ENCODE measurements at places on chromosomes 4 and X.

- no peak for DNase-seq
Observed at GRCh38 chr4:84497504-84498202, 1.4 kb downstream of the NKX6-1 start.

GRCh38 chr4:53508446-53508845, 82.8 kb downstream of the LNX1 start:
- no peak for DNase-seq

DNA sequence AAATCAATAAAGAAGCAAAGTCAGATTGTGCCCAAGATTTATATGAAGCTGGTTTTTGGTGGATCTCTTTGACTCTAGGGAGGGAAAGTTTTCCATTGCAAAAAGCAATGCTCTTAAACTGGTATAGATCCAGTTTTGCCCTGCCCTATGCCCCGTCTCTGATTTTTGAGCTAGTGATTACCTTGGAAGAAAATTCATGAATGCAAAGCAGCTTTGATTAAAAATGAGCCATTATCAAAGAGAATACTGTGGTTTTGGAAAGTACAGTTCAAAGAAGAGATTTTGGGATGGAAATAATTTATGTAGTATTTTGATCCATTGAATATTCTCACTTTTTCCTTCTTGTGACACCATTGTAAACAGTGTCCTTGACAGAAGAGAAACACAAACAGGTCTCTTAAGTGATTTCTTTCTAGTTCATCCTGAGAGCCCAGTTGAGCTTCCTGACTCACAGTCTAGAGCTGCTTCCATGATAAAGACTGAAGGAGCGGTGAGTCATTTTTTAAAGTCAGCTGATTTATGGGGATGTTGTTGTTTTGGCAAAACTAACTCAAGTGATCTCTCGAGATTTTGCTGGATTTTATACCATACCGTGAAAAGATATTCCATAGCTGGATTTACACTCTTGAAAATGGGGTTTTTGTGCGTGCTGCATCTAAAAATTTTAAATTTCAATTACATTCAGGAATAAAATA, 76.7 kb downstream of the AFF1 start:
- DNase-seq = no peak

DNA sequence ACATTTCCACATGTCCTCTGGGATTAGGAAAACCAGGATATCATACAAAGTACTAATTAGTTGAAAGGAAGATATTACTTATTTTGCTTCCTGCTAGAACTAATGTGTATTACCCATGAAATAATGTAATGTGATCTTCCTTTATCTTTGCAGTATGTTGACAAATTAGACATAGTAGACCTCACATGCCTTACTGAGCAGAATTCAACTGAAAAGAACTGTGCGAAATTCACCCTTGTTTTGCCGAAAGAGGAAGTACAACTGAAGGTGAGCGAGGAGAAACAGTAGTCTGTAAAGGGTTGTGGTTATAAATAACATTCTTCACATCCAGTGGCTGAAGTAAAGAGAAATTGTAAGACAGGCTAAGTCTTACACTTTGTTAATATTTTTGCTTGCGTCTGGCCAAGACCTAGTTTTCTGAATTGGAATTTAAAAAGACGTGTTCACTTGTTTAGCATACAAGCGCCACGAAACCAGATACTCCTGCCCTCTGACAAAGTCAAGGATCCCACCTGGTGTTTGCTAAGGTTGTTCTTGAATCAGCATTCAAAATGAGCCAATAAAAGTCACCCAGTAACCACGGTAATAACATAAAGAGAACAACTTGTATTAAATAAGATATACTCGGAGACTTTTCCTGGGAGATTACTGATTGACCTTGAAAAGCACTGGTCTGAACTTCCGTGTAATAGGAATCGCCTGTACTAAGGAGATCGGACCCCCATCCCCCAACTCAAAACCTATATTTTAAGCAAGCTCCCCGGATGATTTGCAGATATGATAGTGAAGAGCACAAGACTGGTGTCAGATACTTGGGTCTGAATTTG, 16.9 kb downstream of the STAP1 start:
- DNase-seq = no peak

GRCh38 chr4:108143515-108143914, 25.2 kb downstream of the LEF1 start:
- no peak for DNase-seq

DNA sequence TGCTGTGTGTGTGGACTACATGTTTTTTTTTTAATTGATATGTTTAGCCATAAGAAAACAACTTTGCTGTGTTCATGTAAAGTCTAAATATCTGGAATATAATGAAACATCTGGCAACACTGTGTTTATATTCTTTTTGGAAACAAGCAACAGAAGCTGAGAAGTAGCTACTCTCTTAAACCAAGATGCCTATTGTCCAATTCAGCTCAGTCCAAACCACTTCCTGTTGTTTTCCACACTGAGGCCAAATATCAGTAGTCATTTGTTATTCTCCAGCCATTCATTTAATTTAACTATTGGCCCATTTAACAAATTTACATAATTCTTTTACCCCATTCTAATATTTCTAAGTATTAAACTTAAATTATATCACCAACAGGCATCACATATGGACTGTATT, 903.0 kb upstream of the SLIT2 start:
- DNase-seq = no peak

- DNase-seq = no peak
Observed at GRCh38 chr4:56128213-56128612, 179.5 kb downstream of the CEP135 start.

GRCh38 chrX:40422021-40422420, 158.7 kb upstream of the ATP6AP2 start:
- DNase-seq = no peak

- no peak for DNase-seq
Observed at GRCh38 chrX:97389761-97390192, 506.1 kb downstream of the RPA4 start.

DNA sequence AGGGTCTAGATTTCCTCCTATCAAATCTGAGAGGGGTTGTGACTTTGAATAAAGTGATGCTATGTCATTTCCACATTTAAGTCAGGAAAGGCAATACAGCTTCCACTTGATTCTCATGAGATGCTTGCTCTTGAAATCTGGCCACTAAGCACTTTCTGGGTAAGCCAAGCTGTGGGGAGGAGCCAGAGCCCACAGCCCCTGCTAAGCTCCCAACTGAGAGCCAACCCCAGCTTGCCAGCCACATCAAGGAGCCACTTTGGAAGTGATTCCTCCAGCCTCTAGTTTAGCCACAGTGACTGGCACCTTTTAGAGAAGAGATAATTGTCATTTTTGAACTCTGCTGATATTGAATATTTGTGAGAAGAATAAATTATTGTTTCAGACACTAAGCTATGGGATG, 1441.5 kb upstream of the IGFBP7 start:
- DNase-seq = no peak

DNA sequence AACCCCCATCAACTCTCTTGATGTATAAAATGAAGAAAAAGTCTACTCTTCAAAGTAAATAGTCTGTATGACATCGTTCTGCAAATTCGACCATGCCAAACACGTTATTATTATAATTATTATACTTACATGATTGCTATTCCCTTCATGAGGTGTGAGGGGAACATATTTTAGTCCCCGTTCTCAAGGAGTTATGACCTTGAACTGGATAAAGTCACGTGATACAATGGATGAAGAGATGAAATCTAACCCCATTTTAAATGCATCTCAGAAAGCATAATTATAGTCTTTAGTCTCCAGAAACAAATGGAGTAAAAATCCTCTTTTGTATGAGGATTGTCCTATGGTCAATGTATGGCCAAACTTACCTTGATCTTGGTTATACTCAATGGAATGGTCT, 250.3 kb downstream of the HS3ST1 start:
- DNase-seq = no peak

DNA sequence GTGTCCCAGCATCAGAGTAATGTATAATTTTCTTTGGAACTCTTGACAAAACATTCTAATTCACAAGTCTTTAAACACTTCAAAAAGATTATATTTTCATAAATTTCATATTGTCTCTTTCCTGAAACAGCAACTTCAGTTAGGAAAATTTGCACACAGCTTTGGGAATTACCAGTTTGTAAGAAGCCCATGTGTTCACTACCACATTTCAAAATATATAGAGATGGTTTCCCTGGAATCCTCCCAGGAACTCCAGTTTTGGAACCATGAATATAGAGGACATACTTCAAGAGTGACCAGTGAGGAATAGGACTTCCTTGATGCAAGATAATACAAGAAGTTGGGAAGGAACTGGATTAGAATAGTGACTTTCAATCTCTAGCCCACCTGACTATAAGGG, 28.7 kb upstream of the HPGDS start:
- no peak for DNase-seq

- no peak for DNase-seq
Observed at GRCh38 chrX:69291116-69291515, 125.9 kb upstream of the PJA1 start.

- DNase-seq = no peak
Observed at GRCh38 chr4:1593458-1593857, 90.7 kb downstream of the FAM53A start.

- DNase-seq = no peak
Observed at GRCh38 chrX:79270401-79270800, 96.7 kb downstream of the ITM2A start.

GRCh38 chrX:139738581-139738980, 30.6 kb upstream of the MCF2 start:
- DNase-seq = no peak

DNA sequence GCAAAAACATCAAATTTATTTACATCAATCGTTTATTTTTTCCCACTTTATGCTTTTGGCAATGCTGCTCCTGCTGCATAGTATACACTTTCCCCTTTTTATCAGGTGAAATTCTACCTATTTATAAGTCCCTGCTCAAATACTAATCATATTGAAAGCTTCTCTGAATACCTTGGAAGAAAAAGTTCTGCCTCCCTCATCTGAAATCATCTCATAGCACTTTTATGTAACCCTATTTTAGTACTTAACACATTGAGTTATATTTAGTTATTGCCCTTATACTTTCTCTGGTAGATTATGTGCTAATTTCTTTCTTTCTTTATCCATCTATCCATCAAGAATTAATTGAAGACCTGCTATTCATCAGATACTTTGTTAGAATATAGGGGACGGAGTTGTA, 1.1 kb upstream of the WDR17 start:
- DNase-seq = no peak

- no peak for DNase-seq
Observed at GRCh38 chr4:47493238-47494123, 8.4 kb downstream of the ATP10D start.

DNA sequence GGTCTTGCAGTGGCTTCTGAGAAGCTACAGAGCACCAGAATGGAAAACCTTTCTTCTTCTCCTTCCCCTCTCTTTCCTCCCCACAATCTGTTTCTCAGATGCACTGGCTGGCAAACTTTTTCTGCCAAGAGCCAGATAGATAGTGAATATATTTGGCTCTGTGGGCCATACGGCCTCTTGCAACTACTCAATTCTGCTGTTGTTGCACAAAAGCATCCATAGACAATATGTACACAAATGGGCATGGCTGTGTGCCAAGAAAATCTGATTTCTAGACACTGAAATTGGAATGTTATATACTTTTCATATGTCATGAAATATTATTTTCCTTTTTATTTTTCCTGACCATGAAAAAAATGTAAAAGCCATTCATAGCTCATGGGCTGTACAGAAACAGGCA, 3.1 kb downstream of the PHEX start:
- DNase-seq = no peak

GRCh38 chr4:118941149-118941548, 52.5 kb downstream of the SYNPO2 start:
- no peak for DNase-seq

DNA sequence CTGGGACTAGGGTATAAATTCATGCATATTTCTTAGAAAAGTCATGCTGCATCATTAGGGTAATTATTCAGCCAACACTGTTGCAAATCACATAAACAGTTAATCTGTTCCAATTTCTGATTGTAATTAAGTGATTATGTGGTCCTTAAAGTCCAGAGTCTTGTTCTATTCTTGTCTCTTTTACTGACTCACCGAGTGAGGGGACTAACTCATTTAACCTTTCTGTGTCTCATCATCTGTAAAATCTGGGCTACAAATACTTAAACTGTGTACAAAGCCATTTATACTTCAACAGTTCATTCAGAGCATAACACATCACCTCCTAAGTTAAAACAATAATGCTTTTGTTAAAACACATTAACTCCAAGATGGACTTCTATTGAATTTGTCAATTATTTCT, 65.4 kb upstream of the KLHL13 start:
- DNase-seq = no peak

- no peak for DNase-seq
Observed at GRCh38 chr4:2451821-2452785, 16.8 kb upstream of the RNF4 start.

DNA sequence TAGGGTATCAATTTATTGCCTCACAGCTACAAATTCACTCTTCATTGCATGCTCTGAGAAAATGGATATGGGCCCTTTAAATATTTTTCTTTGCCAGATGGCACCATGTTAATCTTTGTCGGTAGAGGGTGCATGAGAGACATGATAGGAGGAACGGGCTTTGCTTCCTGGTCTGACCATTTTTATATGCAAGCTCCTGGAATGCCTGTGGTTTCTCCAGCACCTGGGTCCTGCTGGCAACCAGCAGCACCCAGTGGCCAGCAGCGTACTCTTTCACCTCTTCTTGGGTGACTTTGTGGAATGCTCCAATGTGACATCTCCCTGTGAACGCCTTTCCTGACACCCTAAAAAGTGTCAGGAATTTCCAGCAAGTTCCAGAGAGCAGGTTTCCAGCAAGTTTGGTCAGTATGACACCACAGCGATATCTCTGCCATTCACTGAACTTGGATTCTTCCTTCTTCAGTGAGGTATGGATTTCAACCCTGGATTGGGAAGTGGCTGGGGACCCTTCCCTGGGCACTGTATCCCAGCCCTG, 140.3 kb upstream of the PGRMC2 start:
- DNase-seq = no peak

- no peak for DNase-seq
Observed at GRCh38 chr4:132334081-132334480, 815.0 kb upstream of the PCDH10 start.

GRCh38 chr4:183627979-183628588, 30.9 kb downstream of the RWDD4 start:
- DNase-seq = no peak

GRCh38 chr4:166308647-166309046, 435.6 kb downstream of the TLL1 start:
- no peak for DNase-seq

DNA sequence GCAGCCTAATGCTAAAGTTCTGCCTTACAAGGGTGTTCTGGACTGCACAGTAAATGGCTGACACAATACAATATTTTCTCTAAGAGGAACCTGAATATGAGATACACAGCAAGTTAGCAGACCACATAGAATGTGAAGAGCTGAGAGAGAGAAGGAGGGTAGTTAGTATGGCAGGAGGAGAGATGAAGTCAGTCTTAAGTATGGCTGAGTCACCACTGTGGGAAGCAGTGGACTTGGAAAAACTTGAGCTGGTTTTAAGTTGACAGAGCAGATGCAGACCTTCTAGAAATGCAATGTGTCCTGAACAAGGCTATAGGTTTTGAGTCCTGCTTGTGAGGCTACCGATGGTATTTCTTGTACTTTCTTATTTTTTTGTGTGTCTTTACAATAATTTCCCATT, 172.5 kb downstream of the SH2D1A start:
- DNase-seq = no peak

GRCh38 chrX:18076434-18076833, 144.3 kb downstream of the BEND2 start:
- DNase-seq = no peak
